DMS153 (cell line): ENCODE measurements at places on chromosomes 5 and 9.

DNA sequence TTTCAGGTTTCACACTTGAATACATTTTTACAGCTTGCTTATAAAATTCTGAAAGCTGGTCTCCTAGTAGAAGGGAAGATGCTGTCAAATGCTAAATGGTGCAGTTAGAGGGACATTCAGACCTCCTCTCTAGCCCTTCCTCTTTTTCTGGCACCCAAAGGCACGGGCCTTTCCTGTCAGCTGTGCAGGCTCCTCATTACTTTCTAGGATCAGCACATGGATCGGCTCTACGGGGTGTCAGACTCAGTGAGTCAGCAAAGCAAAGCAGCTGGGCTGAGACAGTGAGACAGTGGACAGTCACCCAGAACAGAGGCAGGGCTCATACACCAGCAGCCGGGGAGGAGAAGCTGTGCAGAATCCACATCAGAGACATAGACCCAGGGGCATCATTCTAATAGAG is 80.0 kb upstream of the TNC start:
- DNase-seq: no peak

DNA sequence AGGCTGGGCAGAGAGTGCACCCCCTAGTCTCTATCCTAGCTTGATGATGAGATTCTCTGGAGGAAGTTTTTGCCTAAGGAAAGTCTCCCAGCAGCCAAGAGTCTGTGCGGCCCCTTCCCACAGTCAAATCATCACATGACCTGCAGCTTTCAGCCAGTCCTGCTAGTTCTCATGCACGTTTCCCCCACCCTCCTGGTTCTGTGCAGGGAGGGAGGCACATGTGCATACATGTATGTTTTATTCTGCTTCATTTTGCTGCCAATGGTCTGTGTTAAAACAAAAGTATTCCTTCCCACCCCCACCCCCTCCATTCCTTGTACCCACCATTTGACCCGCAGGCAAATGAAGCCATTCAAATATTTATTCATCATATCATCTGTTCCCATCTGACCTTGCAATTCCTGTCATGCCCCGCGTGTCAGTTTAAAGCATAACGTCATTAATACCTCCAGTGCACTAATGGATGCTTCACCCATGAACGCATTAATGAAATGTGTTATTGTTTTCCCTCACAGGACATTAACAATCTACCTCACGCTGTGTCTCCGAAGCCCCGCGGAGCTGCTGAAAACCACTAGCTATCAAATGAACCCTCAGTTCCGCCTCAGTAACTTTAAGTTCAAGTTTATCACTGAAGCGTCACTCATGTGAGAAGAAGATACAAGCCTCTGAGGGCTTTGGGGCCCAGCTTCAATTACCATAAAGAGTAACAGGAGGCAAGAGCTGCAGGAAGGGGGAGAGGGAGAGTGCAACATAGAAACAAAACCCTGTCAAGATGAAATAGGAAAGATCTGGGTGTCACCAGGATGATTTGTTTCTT is 139.6 kb downstream of the RASEF start:
- DNase-seq: peak; percentile 88

DNA sequence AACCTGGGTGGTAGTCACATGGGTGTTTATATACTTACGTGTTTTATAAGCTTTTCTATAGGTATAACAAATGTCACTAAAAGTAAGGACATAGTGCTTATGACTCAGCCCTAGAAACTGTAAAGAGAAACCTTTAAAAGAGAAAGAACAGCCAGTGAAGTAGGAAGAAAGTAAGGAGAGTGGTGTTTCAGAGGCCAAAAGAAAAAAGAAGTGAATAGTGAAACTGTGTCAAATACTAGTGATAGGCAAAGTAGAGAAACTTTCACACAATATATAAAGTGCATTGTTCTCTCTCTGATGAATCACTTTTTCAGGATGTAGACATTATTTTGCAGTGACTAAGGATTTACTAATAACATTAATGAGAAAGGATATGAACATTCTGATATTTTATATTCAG is 74.2 kb upstream of the SUSD1 start:
- no peak for DNase-seq

DNA sequence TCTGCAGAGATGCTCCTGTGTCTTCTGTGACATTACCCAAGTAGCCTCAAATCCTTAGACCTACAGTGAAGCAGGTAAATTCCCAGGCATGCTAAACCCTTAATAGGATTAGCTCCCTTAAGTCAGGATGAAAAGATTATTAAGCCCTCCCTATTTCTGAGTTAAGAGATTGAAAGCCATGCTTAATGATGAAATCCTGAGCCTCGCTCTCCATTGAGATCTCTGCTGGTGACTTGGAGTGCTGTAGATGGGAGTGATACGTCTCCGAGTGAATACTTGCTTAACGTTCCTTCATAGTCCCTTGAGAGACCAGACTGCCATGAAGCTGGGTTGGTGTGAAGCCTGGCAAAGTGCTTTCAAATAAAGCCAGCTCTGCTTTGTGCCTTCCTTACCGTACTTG is 34.2 kb downstream of the AOPEP start:
- DNase-seq: no peak

DNA sequence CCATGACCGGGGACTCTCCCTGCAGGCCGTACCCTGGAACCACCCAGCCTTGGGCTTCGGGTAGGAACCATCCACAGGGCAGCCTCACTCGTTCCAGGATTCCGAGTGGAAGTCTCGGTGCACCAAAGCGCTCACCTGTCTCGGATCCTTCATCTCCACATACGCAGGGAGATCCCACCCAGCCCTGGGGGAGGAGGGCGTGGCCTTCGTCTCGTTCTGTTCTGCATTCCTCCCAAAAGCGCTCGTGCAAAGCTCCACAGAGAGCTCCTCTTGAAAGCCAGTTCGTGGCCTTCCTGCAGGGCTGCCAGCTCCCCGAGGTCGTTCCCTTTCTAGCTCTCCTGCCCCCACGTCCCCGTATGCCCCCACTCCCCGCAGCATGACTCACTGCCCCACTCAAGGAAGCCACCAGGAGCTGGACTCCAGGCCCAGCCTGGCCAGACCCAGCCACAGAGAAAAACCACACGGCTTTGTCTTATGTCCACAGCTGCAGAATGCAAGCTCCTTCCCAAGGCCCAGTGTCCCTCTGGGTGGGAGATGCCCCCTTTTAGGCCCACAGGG is 65.0 kb upstream of the SARDH start:
- DNase-seq: no peak

DNA sequence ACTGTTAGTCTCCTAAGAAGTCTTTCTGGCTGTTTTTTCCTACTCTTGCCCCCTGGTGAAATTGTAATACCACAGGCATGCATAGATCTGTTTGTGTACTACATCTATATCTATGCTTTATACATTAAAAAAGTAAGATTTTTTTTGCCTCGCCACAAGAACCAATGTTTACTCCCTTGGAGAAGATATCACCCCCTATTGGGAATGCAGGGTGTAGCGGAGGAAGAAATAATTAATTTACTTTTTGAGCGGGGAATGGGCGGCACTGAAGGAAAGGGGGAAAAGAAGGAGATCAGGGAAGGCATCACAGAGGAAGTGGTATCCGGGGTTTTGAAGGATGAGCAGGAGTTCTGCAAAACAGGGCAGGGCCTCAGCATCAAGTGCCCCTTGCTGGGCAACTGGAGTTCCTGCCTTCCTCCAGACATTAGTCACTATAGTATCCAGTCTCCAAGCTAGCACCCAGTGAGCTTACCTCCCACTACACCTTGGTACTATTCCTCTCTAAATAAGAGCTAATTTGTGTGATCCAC is 134.9 kb downstream of the GABBR2 start:
- DNase-seq: no peak

DNA sequence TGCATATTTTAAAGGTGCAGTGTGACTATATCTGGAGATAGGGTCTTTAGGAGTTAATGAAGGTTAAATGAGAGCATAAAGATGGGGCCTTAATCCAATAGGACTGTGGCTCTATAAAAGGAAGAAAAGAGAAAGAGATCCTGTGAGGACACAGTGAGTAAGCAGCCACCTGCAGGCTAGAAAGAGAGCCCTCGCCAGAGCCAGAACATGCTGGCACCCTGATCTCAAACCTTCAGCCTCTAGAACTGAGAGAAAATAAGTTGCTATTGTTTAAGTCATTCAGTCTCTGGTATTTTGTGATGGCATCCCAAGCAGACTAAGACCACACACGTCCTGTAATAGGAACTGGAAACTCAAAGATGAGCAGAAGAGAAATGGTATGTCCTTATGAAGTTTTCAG is 41.0 kb downstream of the RNF180 start:
- no peak for DNase-seq

DNA sequence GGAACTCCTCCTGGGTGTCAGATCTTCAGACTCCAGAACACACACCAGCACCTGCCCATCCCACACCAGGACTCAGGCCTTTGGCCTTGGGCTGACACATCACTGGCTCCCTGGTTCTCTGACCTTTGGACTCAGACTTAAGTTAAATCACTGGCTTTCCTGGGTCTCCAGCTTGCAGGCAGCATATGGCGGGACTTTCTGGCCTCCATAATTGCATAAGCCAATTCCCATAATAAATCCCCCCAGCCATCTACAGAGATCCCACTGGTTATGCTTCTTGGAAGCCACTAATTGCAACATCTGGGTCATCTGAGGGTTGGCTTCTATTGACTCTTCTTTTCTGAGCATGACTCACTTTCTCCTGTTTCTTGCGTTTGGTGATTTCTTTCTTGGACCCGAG is 80.3 kb upstream of the SARDH start:
- no peak for DNase-seq

- DNase-seq: no peak
These were observed 202.3 kb downstream of the AOPEP start for GRCh38 chr9:94928691-94929368.

GRCh38 chr9:106964329-106964728 is 101.4 kb downstream of the ZNF462 start:
- DNase-seq: no peak

- DNase-seq: no peak
These were observed 1167.6 kb downstream of the CDH12 start for GRCh38 chr5:21685522-21685921.

DNA sequence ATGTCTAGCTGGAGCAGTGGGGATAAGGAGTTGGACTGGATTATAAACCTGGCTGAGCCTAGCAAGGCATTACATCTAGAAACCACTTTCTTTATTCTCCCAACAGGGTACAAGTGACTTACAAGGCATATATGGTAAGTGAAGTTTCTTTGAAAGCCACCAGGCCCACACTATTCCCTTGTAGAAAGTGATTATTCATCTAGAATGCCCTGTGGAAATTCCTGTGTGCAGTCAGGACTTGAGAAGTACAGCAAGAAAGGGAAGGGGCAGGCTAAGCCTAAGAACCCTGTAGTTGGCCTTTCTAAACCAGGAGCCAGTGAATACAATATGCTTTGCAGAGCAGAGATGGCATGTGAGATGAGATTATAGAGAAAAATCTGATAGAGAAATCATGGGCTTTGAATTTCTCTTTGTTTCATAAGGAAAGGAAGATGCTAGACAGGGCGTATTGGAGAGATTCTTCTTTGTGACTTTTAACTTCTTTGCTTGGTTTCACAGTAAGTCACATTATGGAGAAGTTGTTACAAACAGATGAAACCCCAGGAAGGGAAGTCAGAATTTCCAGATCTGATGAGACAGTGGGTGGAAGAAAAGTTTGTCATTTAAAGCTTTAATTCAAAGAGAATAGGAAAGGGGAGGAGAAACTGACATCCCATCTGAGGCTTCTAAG is 321.7 kb downstream of the NDUFS4 start:
- no peak for DNase-seq

GRCh38 chr9:98652302-98652701 is 56.4 kb downstream of the GABBR2 start:
- DNase-seq: no peak

DNA sequence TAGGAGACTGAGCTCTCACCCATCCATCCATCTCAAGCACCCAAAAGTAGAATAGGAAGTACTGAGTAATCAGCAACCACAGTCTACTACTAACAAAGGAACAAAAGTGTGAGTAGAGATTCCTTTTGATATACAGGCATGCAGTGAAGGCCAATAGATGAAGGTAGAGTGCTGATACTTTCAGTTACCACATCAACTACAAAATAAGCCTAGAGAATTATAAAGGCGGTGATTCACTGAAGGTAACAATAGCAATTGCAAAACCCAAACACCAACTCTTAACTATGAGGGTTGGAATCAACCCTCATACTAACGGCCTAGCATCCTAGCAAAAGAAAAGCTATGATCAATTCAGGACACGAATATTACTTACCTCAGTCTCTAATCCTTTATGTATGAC is 992.6 kb downstream of the DNAH5 start:
- no peak for DNase-seq

DNA sequence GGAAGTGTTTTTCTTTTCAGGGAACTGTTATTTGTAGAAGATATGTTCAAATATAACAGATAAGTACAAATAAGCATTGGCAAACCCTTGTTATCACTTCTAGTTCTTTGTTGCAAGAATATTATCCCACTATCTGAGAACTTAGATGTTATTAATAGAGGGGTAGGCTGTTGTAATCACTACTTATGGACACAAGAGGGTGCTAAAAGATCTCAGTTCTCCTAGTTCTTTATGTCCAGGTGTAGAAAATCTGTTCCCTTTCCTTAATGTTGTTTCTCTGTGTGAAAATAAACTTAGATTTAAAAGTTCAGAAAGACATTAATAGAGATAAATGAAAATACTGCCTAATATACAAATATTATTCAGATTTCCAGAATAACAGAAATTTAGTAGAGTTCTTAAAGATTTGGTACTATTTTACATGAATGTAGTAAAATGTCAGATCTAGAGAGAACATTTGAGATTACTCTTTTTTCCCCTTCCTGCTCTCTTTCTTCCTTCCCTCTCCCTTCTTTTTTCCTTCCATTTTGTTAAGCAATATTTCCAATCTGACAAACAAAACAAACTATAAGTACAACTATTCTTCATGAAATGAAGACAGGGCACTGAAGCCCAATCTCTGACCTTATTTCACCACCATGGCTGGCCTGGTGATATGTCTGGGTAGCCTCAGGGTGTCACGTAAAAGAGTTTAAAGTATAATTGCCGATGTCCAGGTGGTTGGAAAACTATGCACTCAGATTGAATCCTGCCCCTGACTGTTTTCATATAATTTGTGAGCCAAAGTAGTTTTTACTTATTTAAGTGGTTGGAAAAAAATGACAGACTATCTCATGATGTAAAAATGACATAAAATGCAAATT is 43.6 kb upstream of the C5orf46 start:
- DNase-seq: no peak

DNA sequence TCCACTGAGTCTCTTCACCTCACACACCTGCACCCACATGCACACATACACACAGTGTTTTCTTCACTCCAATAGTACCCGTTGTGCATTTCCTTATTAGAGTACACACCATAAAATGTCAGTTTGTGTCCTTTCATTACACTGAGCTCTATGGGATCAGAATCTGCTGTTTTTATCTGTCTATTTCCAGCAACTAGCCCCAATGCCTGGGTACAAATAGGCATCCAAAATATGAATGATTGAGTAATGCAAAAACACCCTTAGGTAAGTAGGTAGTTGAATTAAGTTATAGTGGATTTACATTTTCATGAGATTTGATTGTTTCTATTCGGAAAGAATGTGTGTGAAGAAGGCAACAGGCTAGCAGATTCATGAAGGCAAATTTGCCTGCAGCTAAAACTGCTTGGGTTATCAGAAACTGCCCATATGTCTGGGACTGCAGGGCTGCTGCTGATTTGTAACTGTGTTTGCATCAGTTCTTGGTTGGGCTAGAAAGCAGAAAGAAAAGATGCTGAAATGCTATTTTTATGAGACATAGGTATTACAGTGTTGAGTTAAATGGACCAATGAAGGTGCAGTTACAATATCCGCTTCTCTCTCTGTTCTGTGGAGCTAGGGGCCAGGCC is 26.9 kb downstream of the PPP3R2 start:
- no peak for DNase-seq
